ENCODE measurements at places on chromosomes 11 and 22.

DNA sequence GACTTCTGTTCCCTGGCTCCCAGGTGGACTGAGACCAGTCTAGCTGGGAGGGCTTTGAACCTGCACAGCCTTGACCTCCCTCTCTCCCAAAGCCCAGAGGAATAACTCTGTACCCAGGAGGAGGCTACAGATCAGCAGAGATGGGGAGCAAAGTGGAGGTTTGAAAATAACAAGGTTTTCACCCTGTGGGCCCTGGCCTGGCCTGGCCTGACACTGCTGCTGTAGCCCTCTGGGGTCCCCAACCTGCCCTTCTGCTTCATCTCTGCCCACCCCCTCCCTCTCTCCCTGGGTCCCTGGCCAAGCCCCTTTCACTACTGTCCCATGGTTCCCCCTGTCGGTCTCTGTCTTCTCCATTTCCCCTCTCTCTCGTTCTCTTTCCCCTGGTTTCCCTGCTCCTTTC lies 225.2 kb downstream of the BUD13 start:
- DNase-seq = no peak

GRCh38 chr11:96075532-96075959 lies 151.6 kb upstream of the MTMR2 start:
- no peak for DNase-seq

- DNase-seq = no peak
These were observed 71.0 kb downstream of the TMPRSS5 start for GRCh38 chr11:113634940-113635575.

GRCh38 chr11:131649856-131650255 lies 279.4 kb downstream of the NTM start:
- DNase-seq = no peak

DNA sequence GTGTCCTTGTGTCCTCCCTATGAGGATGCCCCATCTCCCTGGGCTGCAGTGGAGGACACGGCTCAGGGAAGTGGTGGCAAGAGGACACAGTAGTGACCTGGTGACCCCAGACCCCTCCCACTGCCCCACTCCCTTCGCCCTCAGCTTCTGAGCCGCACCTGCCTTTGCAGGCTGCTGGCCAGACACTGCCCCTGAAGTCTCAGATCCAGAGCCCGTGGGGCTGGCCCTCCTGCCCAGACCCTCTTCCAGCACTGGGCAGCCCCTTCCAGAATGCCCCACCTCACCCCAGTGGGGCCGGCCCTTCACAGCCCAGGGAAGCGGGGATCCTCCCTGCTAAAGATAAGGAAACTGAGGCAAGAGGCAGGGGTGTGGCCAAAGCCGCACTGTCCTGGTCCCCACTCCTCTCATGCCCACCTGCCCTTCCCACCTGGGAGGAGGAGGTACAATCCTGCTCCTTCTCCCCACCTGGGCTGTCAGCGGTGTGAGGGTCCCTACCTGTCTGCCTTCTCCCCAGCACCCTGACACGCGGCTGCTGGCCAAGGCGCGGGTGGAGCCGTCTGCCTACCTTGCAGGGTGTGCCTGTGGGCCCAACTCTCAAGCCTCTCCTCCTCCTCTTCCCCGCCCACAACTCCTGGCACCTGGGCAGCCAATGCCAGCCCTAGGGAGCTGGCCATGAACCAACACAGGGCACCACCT lies 17.3 kb downstream of the TRPM5 start:
- no peak for DNase-seq

- DNase-seq = no peak
These were observed 90.6 kb downstream of the TSPAN18 start for GRCh38 chr11:44817207-44817949.

DNA sequence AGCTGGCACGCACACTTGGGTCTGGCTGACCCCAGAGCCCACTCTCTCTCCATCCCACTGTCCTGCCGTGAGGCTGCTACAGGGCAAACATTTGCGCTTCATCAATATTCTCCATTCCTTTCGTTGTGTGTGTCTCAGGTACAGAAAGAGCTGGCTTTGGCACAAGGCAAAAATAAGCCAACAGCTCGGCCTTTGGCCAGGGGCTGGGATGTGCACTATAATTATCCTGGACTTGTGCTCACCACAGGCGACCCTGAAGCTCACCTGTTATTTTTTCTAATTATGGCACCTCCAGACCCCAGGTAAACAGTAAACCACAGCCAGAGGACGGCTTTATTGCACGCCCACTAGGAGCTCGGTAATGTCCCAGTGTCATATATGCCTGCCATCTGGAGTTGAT lies 10.9 kb downstream of the ZMAT5 start:
- DNase-seq = no peak

GRCh38 chr11:63599211-63600122 lies 14.8 kb downstream of the PLAAT3 start:
- DNase-seq = no peak

Data from COLO829 (cell line).